ENCODE measurements at places on chromosomes 5 and 9.

DNA sequence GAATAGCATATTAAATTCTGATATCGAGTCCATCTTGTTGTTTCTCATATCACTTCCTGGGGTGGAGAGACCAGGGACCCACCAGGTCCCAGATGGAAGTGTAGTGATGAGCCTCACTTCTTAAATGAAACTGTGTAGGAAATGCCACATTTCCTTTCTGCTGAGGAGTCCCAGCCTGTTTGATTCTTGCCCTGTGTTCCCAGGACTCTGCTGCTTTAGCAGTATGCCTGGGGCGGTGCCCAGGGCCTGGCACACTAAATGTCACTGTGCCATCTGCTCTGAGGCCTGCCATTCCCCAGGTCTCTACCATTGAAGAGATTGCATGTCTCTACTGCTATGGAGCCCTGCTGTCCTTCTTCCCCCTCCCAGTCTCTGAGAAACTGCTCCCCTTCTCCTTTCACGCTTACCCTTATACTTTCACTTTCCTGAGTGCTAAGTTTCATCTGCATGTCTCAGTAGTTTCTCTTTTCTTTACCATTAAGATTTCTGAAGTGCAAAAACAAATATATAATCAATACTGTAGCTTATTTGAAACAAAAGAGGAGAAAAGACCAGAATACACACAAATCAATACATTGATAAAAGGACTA lies 260.4 kb downstream of the GABRB2 start:
- no peak for DNase-seq

- DNase-seq: no peak
These were observed 17.1 kb upstream of the TOR1B start for GRCh38 chr9:129785866-129786265.

DNA sequence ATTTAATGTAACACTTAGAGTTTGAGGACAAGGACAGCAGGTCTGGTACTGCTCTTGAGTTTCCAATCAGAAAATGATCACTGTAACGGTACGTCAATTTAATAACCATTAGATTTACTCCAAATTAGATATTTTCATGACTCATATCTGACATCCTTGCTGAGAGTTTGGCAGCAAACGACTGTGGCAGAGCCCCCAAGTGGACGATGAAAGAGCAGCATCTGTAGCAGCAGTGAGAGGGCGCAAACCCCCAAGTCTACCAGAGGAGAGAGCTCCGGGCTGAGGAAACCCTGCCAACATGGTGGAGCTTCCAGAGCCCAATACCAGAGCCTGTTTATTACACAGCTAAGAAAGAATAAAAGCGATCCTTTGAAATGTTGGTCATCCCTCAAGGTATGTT lies 73.2 kb upstream of the EPB41L4A start:
- DNase-seq: no peak

DNA sequence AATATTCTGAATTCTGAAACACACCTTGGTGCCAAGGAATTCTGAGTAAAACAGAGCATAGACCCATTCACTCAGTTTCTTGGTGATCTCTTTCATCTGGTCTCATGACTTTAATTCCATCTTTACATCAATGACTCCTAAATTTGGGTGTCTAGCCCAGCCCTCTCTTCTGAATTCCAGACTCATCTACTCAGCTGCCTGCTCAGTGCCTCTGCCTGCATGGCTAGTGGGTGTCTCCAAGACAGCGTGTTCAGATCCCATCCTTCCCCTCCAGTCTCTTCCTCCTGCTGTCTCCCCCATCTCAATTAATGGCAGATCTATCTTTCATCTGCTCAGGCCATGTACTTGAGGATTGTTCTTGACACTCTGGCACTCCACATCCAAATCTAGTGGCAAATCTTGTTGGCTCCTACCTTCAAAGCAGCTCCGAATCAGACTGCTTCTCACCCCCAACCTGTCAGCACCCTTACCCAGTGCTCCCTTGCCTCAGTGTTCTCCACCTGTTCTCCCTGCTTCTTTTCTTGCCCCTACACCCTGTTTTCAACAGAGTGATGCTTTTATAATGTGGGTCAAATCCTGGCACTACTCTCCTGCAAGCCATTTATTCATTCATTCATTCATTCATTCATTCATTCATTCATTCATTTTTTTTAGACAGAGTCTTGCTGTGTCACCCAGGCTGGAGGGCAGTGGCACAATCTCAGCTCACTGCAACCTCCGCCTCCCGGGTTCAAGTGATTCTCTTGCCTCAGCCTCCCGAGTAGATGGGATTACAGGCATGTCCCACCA lies 5.3 kb downstream of the CAVIN4 start:
- DNase-seq: no peak

- no peak for DNase-seq
These were observed 469.4 kb downstream of the RASEF start for GRCh38 chr9:82593501-82593900.

DNA sequence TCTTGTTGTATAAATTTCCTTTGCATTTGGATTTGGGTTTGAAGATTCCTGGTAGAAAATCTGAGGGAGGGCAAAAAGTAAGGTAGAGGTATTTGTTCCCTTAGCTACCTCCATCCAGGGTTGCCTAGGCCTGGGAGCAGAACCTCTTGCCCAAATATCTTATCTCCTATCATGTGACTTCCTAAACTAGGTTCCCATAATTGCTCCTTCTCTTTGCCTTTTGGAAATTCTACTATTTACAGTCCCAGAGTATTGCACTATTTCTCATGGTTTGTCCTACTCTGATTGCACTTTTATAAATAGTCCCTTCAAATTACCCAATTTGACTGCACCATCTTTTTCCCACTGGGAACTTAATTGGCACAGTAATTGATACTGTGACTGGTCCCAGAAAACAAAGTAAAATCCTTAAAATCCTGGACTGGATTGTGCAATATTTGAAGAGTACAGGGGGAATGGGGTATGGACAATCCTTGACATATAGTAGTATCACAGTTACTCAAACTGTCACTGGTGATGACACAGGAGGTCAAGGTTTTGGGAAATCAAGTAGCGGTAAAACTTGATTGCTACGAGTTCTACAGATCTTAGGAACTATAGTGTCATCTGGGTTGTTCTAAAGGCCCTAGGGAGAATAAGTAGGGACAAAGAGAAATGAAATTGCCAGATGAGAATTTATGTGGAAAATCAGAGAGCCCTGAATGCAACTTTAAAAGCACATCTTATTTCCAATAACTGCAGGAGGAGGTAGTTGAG lies 31.5 kb upstream of the TMED7 start:
- no peak for DNase-seq

GRCh38 chr9:1031951-1032601 lies 18.1 kb upstream of the DMRT2 start:
- no peak for DNase-seq

DNA sequence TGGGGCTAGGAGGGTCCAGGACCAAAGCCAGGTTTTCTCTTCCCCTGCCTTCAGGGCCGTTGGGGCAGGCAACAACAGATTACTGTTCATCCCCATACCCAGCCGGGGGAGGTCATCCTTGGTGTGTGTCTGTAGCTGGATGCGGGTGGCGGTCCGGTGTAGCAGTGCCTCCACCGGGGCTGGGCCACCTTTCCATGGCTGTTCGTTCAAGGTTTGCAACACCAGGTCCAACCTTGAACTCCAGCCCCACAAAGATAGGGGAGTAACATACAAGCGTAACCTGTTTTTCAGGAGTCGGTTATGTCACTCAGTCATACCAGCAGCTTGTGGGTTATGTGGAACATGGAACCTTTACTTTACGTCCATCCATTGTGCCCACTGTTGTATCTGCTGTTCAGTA lies 58.5 kb upstream of the FAM120A start:
- DNase-seq: no peak

- no peak for DNase-seq
These were observed 7.9 kb downstream of the BTNL9 start for GRCh38 chr5:181047921-181048320.

DNA sequence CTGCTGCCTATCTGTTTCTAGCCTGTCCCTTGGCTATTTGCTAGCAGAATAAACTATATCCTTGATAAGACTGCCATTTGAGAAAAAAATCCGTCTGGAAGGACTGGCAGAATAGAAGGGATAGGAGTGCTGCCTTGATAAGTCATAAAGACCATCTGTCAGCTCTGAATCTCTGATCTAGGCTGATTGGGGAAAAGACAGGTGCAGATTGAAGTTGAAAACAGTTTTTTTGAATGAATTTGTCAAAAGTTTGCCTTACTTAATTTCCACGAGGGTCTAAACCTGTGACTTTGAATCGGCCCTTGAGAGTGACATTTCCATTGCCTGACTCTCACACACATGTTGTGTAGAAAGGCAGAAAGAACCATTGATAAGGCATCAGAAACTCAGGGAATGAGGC lies 218.6 kb downstream of the MAN2A1 start:
- DNase-seq: no peak

DNA sequence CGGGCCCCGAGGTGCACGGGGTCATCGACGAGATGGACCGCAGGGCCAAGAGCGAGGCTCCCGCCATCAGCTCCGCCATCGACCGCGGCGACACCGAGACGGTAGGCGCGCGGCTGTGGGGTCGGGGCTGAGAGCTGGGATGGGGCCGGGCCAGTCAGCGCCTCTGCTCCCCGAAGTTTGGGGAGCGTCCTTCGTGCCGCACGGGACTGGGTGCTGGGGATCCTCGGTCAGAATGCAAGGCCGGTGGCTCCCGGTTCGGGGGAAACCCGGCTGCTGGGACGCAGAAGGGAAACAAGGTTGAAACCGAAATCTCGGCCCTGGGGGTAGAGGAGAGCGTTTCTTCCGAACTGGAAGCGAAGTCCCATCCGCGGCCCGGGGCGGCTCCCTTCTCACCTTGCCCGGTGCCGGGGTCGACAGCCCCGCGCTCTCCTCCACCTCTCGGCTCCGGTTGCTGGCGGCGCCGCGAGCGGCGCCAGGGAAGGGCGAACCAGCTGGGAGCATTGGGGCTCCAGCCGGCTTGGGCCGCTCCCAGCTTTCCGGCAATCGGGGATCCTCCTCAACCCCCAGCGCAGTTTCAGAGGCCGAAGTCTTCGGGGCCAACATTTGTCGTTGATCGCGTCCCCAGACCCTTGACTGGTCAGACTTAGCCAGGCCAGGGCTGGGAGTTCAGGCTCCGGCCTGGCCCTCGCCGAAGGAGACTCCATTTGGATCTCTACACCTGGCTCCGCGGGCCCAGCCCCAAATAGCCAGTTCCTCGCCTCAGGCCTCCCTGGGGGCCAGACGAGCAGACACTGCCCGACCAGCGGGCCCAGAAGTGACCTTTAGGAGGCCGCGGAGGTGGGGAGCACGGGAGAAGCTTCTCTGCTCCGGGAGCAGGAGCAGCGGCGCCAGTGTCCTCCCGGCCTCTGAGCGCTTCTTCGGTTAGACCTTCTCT lies 1.1 kb downstream of the LHX2 start:
- no peak for DNase-seq

GRCh38 chr9:92426501-92427145 lies 2.4 kb upstream of the OMD start:
- DNase-seq: no peak

GRCh38 chr5:102754767-102755431 lies at the start of gene PAM:
PAM (plus strand) TSS chr5:102755305; CDS start chr5:102866196, 110,891 bp downstream.
- DNase-seq: peak; percentile 75

DNA sequence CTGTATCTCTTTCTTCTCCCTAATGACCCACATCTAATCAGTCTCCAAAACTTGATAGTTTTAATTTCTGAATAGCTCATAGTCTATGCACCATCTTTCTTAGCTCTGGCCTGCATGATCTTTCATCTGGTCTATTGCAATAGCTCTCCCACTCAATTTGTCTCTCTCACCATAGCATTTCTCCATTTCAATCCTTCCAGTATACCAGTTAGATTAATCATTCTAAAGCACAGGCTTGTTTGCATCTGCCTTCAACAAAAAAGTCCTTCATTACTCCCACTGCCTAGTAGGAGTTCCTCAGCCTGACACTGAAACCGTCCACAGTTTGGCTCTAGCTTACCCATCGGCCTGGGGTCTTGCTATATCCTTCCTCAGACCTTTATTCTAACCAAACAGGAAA lies 344.9 kb downstream of the ENC1 start:
- DNase-seq: no peak

DNA sequence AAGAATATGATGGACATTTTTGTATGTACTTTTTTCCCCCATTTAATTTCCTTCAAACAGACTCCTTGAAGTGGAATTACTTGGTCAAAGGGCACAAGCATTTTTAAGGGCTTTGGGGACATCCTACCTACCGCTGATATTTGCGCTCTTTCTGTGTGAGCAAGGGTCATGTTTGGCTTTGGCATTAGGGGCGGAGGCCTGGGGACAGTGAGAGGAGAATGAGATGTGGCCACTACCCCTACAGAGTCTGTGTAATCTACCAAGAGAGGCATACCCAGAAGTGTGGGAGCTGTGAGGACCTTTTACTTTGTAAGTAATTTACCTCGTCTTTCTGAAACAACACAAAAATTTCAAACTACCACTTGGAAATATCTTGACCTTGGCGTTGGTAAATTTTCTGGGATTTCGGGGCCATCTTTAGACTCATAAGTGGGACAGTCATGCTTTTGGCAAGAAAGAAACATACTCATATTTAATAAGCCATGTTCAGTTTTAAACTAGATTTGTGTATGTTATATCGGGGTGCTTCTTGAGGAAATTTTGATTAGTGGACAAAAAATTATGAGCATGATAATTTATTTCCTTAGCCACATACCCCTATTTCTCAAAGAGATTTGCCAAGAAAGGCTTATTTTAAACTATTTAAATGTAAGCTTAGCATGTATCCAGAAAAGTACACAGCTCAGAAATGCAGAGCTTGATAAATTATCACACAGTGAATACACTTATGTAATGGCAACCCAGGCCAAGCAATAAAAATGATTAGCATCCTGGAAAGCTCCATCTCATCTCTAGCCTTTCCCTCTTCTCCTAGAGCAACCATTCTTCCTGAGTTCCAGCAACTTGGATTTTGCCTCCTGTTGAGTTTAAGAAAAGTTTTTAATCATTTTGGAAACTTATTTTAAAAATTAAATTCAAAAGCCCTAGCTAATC lies 63.6 kb downstream of the ARHGAP26 start:
- no peak for DNase-seq

GRCh38 chr5:8057769-8058168 lies 188.8 kb downstream of the MTRR start:
- DNase-seq: no peak

GRCh38 chr5:133938039-133938821 lies 30.2 kb downstream of the C5orf15 start:
- DNase-seq: no peak

GRCh38 chr5:109281136-109281690 lies 128.6 kb downstream of the PJA2 start:
- no peak for DNase-seq

GRCh38 chr9:135103001-135103446 lies 15.6 kb downstream of the OLFM1 start:
- DNase-seq: no peak

DNA sequence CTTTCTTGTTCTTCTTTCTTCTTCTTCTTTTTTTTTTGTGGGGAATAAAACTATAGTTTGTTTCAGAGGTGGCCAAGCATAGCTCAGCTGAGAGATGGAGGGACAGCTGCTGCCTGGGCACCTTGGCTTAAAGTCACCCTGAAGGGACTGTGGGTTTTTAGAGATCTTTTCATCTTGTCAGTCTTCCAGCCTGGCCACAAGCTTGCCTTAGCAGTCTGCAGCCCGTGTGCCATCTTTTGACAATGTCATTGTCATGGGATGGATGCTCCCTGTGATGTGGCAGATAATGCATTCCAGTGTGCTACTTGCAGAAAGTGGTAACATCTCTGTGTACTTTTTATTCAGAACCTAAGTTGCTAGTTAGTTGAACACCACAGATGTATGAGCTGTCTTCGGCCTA lies 280.8 kb downstream of the FANCC start:
- no peak for DNase-seq
